ENCODE measurements at places on chromosomes 4 and X.

GRCh38 chr4:165726831-165727230, 146.2 kb upstream of the TLL1 start:
- no peak for DNase-seq

DNA sequence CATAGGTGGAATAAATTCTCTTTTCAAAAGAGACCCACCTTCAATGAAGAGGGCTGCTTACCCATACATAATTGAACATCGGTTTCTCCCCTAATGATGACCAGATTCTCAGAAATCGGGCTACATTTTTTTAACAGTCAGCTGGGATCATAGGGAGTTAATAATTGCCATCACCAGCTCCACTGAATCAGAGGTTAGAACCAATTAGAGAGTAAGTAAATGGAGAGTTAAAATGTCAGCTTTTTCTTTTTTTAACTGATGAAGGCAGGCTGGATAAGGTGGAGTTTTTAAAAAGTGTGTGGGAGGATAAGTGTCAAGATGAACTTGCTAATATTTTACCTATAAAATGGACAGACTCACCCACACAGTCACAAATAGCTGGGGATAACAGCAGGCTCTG, 584.5 kb upstream of the NR3C2 start:
- no peak for DNase-seq

- no peak for DNase-seq
Measured at GRCh38 chr4:143184217-143184502, 557 bp upstream of the USP38 start.

GRCh38 chr4:7419961-7420660, 14.6 kb downstream of the PSAPL1 start:
- DNase-seq = peak; percentile 2

- DNase-seq = no peak
Measured at GRCh38 chr4:14627038-14627437, 375.2 kb upstream of the CPEB2 start.

DNA sequence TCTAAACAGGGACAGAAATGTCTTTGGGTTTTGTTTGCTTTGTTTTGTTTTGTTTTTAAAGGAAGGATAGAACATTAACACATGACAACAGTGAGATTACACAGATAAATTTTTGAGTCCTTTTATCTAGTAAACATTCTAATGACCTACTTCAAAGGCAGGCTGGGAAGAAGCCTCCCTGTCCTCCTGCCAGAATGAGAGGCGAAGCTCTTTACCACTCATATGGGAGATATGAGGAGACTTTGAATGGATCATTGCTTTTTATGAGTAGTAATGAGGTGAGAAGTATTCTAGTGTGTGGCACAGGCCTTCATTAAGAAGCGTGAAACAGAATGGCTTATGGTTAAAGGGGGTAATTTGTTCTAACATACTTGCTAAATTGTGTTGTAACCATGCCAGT, 172.0 kb downstream of the FBXO8 start:
- DNase-seq = no peak

GRCh38 chrX:18833071-18833731, 125.8 kb downstream of the PPEF1 start:
- DNase-seq = no peak

GRCh38 chrX:81537723-81538122, 335.8 kb downstream of the SH3BGRL start:
- no peak for DNase-seq

DNA sequence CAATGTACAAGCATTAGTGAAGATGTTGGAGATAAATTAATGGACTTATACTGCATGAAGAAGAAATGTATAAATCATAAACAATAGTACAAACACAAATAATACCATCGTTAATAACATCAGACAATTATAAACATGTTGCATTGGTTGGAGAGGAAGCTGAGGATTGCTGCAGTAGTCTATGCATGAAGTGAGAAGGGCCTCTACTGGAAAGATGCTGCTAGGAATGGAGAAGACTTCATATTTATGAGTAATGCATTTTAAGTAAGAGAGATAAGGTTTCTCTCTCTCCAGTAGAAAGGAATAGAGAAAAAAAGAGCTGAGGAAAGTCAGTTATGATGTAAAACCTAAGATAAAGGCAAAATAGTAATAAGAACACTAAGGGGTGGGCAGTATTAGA, 247.8 kb downstream of the GRID2 start:
- no peak for DNase-seq

DNA sequence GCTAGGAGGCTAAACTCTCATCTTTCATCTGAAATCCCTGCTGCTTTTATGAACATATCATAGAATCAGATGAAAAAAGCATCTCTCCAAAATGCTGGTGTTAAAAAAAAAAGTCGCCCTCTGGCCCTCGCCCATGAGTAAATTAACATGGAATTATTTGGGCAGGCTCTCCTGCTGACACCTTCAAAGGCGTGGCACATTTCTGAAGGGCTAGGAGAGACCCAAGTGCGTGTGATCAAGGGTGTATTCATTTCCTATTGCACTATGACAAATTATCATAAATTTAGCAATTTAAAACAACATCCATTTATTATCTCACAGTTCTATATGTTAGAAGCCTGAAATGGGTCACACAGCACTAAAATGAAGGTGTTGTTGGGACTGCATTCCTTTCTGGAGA, 5.1 kb downstream of the ANXA3 start:
- no peak for DNase-seq

GRCh38 chrX:120753413-120754251, 122.0 kb downstream of the CT47B1 start:
- DNase-seq = no peak

DNA sequence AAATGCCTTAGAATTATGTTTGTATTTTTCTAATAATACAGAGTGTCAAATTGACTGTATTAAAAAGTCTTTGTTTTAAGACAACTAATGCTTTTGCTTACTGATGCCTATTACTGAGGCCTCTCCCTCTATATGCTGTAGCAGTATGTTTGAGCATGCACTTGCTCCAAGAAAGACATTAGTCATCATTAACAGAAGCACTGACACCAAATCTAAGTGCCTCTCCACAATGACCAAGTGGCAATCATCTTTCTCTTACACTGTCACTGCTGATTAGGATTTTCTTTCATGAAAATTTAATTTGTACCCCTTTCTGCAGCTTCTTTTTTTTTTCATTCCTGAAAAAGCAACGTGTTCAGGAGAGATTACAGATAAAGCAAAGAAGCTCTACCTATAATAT, 11.1 kb upstream of the MAB21L2 start:
- DNase-seq = no peak

DNA sequence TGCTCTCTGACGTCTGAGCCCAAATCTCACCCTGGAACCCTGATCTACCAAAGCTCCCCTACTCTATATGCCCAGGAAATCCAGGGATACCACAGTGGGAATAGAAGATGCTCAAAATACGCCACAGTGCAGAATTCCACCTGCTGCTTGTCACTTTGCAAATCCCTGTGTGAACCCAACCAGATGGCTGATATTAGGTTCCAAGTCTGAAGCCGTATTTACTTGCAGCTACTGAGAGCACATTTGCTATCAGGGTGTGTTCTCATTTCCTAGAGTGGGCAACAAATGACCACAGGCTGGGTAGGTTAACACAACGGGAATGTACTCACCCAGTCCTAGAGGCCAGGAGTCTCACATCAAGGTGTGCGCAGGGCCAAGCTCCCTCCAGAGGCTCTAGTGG, 126.8 kb downstream of the MXRA5 start:
- DNase-seq = no peak

DNA sequence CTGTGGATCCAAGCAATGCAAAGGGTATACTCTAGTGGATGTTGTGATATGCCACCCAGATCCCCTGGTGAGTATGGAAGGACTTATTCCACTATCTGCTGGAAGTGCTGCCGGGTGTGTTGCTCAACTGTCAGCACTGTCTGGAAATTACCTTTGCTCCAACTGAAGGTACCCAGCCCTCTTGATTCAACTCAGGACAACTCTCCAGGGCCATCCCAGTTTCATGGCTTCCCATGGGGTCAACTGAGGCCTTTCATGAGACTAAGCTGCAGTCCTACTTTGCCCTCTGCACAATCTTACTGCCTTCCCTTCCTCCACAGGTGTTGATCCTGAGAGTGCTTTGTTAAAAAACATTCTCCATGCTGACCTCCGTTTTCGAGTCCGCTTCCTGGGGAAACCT, 99.8 kb downstream of the SPRY1 start:
- no peak for DNase-seq

DNA sequence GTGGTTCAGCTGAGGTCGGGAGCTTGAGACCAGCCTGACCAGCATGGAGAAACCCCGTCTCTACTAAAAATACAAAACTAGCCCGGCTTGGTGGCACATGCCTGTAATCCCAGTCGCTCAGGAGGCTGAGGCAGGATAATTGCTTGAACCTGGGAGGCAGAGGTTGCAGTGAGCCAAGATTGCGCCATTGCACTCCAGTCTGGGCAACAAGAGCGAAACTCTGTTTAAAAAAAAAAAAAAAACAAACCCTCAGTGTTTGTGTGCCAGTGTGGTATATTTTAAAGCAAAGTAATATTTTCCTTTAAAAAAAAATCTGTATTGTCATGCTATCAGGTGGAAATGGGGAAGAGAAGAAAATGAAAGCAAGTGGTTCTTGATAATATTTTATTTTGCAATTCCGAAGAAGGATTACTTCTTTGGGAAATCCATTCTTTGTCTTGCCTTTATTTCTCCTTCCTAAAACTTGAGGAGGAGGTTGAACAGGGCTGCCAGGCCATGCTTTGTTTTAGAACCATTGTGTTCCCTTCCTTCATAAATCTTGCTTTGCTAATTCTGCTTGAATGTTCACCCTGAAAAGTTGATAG, 14.4 kb downstream of the ALG13 start:
- DNase-seq = no peak

- DNase-seq = no peak
Measured at GRCh38 chr4:77927991-77928925, 65.6 kb downstream of the MRPL1 start.

- no peak for DNase-seq
Measured at GRCh38 chr4:7912826-7913225, 26.8 kb downstream of the AFAP1 start.

DNA sequence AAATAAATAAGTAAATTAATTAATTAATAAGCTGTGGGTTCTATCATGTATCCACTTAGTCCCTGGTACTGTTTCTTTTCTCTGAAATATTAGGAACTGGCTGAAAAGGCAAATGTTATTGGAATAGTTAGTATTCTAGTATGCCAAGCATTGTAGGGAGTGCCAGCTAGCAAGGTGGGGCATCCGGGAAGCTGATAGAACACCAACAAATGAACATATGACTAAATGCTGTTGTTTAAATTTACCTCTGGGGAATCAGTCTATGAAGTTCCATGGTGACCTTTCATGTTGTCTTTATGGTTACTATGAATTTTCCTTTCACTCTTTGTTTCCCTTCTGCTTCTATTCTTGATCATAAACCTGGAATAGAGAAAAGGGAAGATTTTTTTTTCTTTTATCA, 32.7 kb downstream of the NUDT6 start:
- DNase-seq = no peak

DNA sequence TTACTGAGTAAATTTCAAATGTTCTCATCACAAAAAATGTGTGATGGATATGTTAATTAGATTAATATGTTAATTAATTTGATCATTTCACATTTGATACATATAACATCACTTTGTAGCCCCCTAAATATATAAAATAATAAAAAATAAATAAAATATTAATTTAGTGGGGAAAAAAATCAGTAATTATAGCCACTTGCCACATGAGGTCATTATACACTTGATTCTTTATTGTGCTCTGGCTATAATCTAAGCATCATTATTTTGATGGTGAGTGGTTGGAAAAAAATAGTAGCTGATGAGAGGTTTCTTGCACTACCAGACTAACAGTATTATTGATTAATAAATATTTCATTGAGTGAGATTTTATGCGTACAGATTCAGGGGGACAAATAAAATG, 57.4 kb downstream of the DCK start:
- no peak for DNase-seq

DNA sequence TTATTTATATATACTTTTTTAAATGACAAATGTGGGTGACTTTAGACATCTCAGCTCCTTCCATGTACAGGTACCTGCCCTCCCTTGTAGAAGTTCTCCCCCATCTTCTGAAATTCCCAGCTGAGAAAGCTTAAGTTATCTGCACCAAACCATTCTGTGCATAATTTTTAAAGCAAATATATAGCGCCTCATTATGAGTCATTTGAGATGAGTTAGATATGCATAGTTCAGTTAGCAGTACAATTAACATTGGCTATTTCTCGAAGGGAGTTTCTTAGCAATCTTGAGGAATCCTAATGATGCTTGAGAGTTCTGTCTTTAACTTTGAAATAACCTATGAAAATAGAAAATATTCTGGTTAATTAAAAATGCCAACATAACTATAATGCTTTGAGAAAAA, 19.4 kb upstream of the UFSP2 start:
- DNase-seq = no peak
